ENCODE measurements at places on chromosomes 5 and 9. TPM values are rescaled to one million over a fixed set of nuclear protein-coding genes. Genes with fewer than 3 reads are reported as not detected.

SARDH gene
- total RNA-seq: 6.8 TPM

ARL14EPL gene
- total RNA-seq: not detected

PPP3R2 gene
- not detected for total RNA-seq

ARL10 gene
- 0.75 TPM for total RNA-seq

TOPORS gene
- 30.4 TPM for total RNA-seq

PITX1 gene
- total RNA-seq: not detected

CTXN3 gene
- not detected for total RNA-seq

ENTPD8 gene
- not detected for total RNA-seq

IL17B gene
- not detected for total RNA-seq

GRXCR2 gene
- total RNA-seq: not detected

LCN15 gene
- total RNA-seq: not detected

MEIKIN gene
- not detected for total RNA-seq

FAM153A gene
- total RNA-seq: 0.63 TPM

IFNA21 gene
- total RNA-seq: not detected

FSTL4 gene
- total RNA-seq: 0.11 TPM

PCDHGA10 gene
- 0.61 TPM for total RNA-seq

FOXD4L6 gene
- total RNA-seq: not detected

CMYA5 gene
- total RNA-seq: 0.93 TPM

PRSS3 gene
- total RNA-seq: not detected

TOR2A gene
- total RNA-seq: 27.8 TPM

SPINK6 gene
- not detected for total RNA-seq

ALDH1A1 gene
- 0.57 TPM for total RNA-seq

FBXL7 gene
- total RNA-seq: not detected

C9 gene
- total RNA-seq: 0.52 TPM

All from natural killer cell (primary cell).